Upper lobe of left lung (tissue), 6 donors: ENCODE measurements at places on chromosomes 11 and 22. TPM values are rescaled to one million over a fixed set of nuclear protein-coding genes. Genes with fewer than 3 reads are reported as not detected.

DNA sequence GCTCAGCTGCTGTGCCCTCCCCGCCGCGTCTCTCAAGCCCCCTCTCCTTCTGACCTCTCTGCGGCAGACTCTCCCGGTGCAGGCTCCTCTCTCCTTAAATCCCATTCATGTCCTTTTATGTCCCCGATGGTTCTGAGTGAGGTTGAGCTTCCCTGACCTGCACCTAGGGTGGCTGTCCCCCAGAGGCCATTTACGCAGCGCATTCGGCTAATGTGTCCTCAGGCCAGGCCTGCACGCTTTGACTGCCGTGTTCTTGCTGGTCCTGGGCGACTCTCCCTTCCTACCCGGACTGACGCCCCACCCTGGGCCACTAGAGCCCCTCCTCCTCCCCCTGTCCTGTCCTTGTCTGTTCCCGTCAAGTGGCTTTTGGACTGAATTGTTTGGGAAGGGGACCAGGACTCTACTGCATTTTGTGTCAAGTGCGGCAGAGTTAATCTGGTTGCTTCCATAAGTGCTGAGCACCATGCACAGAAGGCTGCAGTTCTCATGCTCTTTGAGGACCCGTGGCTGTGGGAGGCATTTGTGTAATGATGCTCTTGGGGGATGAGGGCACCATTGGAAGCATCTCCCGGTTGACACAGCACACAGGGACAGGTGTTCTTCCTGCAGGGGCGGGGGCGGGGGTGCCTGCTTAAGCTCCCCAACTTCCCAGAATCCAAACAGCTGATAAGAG is 37.1 kb downstream of the IGHMBP2 start:
- no peak for DNase-seq

GRAMD1B gene
- total RNA-seq, result 23.6 TPM

C11orf68 gene
- 11.7 TPM for total RNA-seq

DNA sequence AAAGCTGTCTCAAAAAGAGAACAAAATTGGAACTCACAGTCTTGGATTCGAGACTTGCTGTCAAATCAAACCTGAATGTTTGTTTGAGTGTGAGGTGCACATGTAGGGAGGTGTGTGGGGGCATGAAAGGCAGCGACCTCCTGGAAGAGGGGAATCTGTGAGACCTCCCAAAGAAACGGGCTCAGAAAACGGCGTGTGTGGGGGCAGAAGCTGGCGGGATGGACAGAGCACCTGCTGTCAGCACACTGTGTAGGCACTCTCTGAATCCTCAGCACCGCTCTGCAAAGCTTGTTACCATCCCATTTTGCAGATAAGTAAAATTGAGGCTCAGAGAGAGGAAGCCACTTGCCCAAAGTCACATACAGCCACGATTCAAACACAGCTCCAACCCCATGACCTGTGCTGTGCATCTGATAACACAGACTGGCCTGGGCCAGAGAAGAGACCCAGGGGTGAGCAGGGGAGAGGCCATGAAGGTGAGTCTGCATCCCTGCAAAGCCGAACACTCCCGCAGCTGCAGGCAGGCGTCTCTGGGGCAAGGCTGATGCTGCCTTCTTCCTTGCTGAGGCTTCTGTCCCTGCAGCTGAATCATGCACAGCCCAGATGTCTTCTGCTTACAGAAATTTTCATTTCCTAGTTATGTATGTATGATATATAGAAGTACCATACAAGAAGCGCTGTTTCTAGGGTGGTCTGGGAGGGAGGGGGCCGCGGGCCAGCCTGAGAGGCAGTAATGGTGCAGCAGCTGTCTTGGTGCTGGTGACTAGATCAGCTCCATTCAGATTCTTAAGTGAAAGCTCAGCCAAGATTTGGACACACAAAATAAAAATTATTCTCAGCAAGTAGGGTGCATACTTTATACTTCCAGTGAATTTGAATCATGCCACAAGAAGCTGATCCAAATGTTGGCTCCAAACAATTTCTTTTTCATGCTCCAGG is 67.3 kb upstream of the SHISAL1 start:
- no peak for DNase-seq

DNA sequence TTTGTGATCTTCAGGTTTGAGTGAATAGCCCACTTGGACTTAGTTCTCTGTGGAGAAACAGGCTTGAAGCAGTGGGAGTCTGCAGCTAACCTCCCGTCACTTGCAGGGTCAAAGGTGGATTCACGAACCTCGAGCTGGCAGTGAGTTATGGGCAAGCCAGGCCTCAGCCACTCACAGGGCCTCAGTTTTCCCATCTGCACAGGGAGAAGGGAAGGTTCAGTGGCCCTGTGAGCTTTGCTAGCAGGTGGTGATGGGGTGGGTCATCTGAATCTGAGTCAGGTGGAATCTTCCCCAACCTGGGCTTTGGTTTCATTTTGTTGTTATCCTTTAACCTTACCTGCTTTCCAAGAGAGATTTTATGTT is 86.6 kb upstream of the GRIK4 start:
- no peak for DNase-seq

SYT9 gene
- total RNA-seq, result 0.30 TPM

DNA sequence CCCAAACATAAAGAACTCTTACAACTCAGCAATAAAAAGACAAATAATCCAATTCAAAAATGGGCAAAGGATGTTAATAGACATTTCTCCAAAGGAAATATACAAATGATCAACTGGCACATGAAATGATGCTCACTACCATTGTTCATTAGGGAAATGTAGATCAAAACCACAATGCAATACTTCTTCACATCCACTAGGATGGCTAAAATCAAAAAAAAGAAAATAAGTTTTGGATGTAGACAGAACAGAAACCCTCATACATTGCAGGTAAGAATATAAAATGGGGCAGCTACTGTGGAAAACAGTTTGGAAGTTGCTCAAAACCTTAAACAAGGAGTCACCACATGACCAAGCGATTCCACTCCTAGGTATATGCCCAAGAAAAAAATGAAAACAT is 16.3 kb downstream of the SIK3 start:
- no peak for DNase-seq

CHST1 gene
- total RNA-seq, result 1.6 TPM

PNPLA5 gene
- not detected for total RNA-seq

HEPN1 gene
- not detected for total RNA-seq
